ENCODE measurements at places on chromosomes 2 and 18. TPM values are rescaled to one million over a fixed set of nuclear protein-coding genes. Genes with fewer than 3 reads are reported as not detected.

Gene SERPINB12
- total RNA-seq = not detected

Gene SATB2
- 0.07 TPM for total RNA-seq

Gene TMEM200C
- total RNA-seq = not detected

Gene AAMP
- 46.4 TPM for total RNA-seq

Gene LAMA3
- total RNA-seq = 1.2 TPM

Gene VWC2L
- not detected for total RNA-seq

Gene LOXHD1
- total RNA-seq = 0.02 TPM

Gene IL1RL2
- total RNA-seq = not detected

Gene KIAA2012
- not detected for total RNA-seq

Data from activated naive CD4-positive, alpha-beta T cell treated with anti-CD3 and anti-CD28 coated beads, Interleukin-2, amount 10 ng/mL, durations not matched to agents 5 hours and 36 hours (primary cell).